ENCODE measurements at places on chromosomes 2 and 18.

GRCh38 chr18:45554389-45554737 lies 60.9 kb upstream of the SLC14A2 start:
- no peak for DNase-seq

DNA sequence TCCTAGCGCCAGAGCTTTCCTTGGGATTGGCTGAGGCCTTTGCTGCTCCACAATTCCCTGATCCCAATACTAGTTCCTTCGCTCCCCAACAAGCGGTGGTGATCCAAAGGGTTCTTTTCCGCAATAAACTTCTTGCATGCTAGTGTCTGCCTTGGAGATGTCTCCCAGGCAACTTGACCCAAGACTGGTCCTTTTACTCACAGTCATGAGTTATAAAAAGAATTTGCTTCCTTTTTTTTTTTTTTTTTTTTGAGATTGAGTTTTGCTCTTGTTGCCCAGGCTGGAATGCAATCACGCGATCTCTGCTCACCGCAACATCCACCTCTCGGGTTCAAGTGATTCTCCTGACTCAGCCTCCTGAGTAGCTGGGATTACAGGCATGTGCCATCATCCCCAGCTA lies 89.8 kb upstream of the SP3 start:
- no peak for DNase-seq

GRCh38 chr18:44321868-44322590 lies 358.7 kb upstream of the SETBP1 start:
- no peak for DNase-seq

- DNase-seq: no peak
Observed at GRCh38 chr2:67289921-67290371, 107.2 kb upstream of the ETAA1 start.

DNA sequence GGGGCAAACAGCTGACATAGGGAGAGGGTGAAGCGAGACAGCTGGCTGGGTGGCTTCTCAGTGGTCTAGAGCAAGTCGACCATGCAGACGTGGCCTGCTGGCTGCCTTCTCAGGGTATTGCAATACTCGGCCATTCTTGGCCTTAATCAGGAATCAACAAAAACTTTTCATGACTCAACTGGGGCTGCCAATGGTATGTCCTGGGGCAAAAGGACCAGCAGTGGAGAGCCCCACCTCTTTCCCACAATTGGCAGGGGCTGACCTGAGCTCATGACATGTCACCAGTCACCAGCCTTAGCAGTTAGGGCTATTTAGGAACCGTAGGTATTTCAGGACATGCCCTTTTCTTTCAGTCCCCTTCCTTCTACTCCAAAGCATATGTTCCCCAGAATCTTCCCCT lies 19.1 kb downstream of the PLA2R1 start:
- no peak for DNase-seq

GRCh38 chr2:195658541-195658890 lies 1.5 kb downstream of the SLC39A10 start:
- no peak for DNase-seq

GRCh38 chr2:168461178-168461941 lies 5.3 kb downstream of the CERS6 start:
- DNase-seq: no peak

DNA sequence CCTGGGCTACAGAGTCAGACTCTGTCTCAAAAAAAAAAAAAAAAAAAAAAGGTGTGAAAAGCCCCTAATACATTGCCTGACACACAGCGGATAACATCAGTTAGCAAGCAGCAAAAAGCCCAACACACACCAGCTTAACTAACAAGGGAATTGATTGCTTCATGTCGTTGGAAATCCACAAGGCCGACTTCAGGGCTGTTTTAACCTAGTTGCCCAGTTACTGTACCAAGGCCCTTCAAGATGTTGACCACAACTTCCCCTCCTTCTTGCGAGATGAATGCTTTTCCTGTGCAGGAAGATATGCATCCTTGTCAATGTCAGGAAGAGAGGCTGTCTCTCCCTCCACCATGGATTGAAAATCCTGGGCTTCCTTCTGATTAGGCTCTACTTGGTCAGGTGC lies 202.9 kb downstream of the MIB1 start:
- no peak for DNase-seq

GRCh38 chr2:82120115-82120514 lies 1815.6 kb upstream of the LRRTM1 start:
- DNase-seq: peak; percentile 2

GRCh38 chr18:3771121-3771971 lies 321.4 kb downstream of the TGIF1 start:
- no peak for DNase-seq

GRCh38 chr18:48973731-48974130 lies 23.0 kb upstream of the SMAD7 start:
- no peak for DNase-seq

- no peak for DNase-seq
Observed at GRCh38 chr2:70433315-70433714, 120.3 kb downstream of the TGFA start.

GRCh38 chr2:222391743-222392285 lies 32.5 kb upstream of the SGPP2 start:
- DNase-seq: no peak

GRCh38 chr18:57025540-57025939 lies 121.3 kb upstream of the BOD1L2 start:
- DNase-seq: no peak

- no peak for DNase-seq
Observed at GRCh38 chr18:40692871-40693270, 1262.2 kb upstream of the PIK3C3 start.

GRCh38 chr2:150859877-150860276 lies 372.4 kb upstream of the RND3 start:
- no peak for DNase-seq

GRCh38 chr2:241958818-241959545 lies 89.5 kb downstream of the RTP5 start:
- no peak for DNase-seq

- DNase-seq: no peak
Observed at GRCh38 chr2:118856978-118857676, 9.7 kb upstream of the EN1 start.

- DNase-seq: peak; percentile 80
Observed at GRCh38 chr2:127408004-127408806, 10.0 kb upstream of the PROC start.

GRCh38 chr18:72738136-72738535 lies 129.7 kb downstream of the NETO1 start:
- no peak for DNase-seq
